ENCODE measurements at places on chromosomes 5 and 9.

GRCh38 chr9:93005876-93006275 is 52.6 kb upstream of the SUSD3 start:
- DNase-seq = no peak

DNA sequence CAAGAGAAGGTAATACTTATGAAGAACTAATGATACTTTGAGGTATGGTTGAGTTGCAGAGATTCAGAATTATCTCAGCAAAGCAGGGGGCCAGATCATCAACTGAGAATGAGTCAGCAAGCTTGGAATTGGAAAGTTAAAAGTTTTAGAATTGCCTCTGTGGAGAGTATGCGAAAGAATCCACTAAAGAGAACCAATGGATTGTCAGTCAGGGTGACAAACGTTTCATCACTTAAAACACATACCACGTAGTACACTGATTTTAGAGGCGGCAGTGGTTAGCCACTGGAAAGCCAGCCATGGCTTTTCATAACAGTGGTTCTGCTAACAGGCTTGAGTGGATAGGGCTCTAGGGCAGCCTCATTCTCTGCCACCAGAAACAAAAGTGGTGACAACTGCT is 30.7 kb downstream of the AOPEP start:
- peak; percentile 23 for DNase-seq

- peak; percentile 28 for DNase-seq
These were observed 51.4 kb upstream of the DAB2 start for GRCh38 chr5:39475881-39476842.

GRCh38 chr9:110900456-110900855 is 137.8 kb downstream of the LPAR1 start:
- no peak for DNase-seq

DNA sequence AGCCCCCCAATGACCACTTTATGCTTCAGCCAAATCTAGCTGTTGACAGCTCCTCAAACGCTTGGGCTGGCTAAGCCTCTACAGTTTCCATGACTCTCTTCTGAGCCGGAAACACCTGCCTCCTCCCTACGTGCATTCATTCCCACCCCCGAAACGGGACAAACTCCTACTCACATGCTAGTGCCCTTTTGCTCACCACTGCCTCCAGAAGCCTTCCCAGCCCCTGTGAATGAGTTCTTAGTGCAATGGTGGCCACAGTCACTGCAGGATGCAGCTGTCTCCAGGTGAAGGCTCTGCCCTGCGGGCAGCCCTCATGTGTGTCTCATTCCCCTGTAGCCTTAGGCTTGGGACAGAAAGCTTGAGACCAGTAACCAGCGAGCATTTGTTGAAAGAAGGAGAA is 68.8 kb upstream of the DAB2IP start:
- no peak for DNase-seq

- DNase-seq = no peak
These were observed 720 bp downstream of the NUDT12 start for GRCh38 chr5:103561685-103562452.
